ENCODE measurements at places on chromosomes 2 and 18.

GRCh38 chr2:106664669-106665068 is 177.5 kb downstream of the CD8B2 start:
- no peak for DNase-seq

GRCh38 chr18:2027756-2028155 is 543.5 kb downstream of the METTL4 start:
- no peak for DNase-seq

GRCh38 chr2:100228967-100229366 is 86.6 kb upstream of the AFF3 start:
- no peak for DNase-seq

- no peak for DNase-seq
These were observed 156.5 kb downstream of the NAPG start for GRCh38 chr18:10682368-10682714.

GRCh38 chr2:174157053-174157452 is 91.3 kb downstream of the OLA1 start:
- no peak for DNase-seq

- no peak for DNase-seq
These were observed 20.1 kb upstream of the FN1 start for GRCh38 chr2:215455958-215456357.

- DNase-seq, result no peak
These were observed 8.3 kb upstream of the POMC start for GRCh38 chr2:25176541-25177181.

GRCh38 chr18:8685914-8686216 is 19.5 kb upstream of the MTCL1 start:
- DNase-seq, result no peak

DNA sequence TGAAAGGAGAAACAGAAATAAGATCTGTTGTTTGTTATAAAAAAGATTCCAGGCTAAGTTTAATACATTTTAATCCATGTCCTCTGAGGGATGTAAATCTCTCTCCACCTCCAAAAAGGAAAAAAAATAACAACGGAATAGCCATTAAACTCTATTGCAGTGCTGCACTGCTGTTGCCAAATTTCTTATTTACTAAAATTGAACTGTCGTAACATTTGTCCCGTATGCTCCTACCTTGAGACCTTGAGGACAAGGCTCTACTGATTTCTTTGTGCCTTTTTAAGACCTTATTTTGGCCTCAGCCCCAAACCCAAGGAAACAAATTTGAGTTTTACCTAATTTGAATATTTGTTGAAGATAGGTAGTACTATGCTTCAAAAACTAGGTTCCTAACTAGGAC is 56.4 kb downstream of the FRZB start:
- DNase-seq, result no peak

DNA sequence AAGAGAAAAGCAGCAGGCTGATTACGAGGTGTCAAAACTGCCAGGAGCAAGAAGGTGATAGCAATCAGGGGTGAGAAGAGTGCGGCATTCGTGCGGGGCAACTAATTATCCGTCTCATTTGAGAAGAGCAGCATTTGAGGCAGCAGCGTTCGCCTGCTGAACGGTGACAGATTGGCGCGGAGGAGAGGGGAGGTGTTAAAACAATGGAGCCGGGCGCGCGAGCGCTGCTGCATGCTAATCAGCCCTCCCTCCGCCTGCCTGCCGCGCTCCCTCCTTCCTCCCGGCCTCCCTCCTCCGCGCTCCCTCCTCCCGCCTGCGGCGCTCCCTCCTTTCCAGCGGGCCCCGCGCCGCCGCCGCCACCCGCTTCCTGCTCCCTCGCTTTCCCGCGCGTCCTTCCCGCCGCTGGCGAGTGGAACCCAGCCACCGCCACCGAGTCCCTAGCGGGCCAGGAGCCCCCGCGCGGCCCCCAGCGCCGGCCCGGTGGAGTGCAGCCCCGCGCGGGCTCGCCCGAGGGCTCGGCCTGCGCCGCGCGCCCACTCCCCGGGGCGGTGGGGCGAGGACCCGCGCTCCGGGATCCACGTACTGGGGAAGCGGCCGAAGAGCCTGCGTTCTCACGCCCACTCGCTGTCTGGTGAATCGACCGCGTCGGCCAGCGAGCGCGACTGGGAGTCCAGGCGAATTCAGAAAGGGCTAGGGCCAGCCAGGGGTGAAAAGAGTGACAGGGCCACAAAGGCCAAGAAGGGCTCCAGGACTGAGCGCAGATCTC is 69.5 kb upstream of the PSMD14 start:
- no peak for DNase-seq

GRCh38 chr2:151947813-151948165 is 119.6 kb upstream of the ARL5A start:
- DNase-seq, result no peak

Data from non-pigmented ciliary epithelial cell (primary cell).